Urinary bladder (tissue), 4 donors: ENCODE measurements at places on chromosomes 3 and 15. TPM values are rescaled to one million over a fixed set of nuclear protein-coding genes. Genes with fewer than 3 reads are reported as not detected.

Gene ZDHHC19
- total RNA-seq, result not detected

Gene FHIT
- total RNA-seq, result 7.4 TPM

Gene CYP11A1
- 0.21 TPM for total RNA-seq

Gene PODXL2
- total RNA-seq, result 4.2 TPM

Gene CDCP1
- 2.9 TPM for total RNA-seq

Gene UMPS
- total RNA-seq, result 32.6 TPM

Gene PDCD10
- total RNA-seq, result 88.7 TPM
